ENCODE measurements at places on chromosomes 4 and X. TPM values are rescaled to one million over a fixed set of nuclear protein-coding genes. Genes with fewer than 3 reads are reported as not detected.

Gene MGAT4D
- total RNA-seq: not detected

Gene TMEM129
- 38.4 TPM for total RNA-seq

Gene SPOCK3
- 5.1 TPM for total RNA-seq

Gene TMEM150C
- 4.8 TPM for total RNA-seq

Gene SGMS2
- total RNA-seq: 17.3 TPM

Gene NOX1
- total RNA-seq: 0.78 TPM

Gene SSX3
- total RNA-seq: not detected

Gene GPRIN3
- total RNA-seq: 3.5 TPM

Gene RTL9
- total RNA-seq: not detected

Gene CPE
- total RNA-seq: 70.4 TPM

Gene GAGE12E
- total RNA-seq: not detected

Gene SPANXC
- not detected for total RNA-seq

Measured in ureter (tissue), 1 donor.